ENCODE measurements at places on chromosomes 6 and 20. TPM values are rescaled to one million over a fixed set of nuclear protein-coding genes. Genes with fewer than 3 reads are reported as not detected.

Gene BMP5
- under 0.01 TPM for total RNA-seq

Gene SLC35D3
- not detected for total RNA-seq

Gene TLDC2
- total RNA-seq = 0.14 TPM

Gene BPIFB4
- not detected for total RNA-seq

Gene HLA-DMB
- total RNA-seq = under 0.01 TPM

Gene TP53TG5
- total RNA-seq = under 0.01 TPM

Data from smooth muscle cell of bladder (primary cell).